ENCODE measurements at places on chromosomes 13 and 19.

DNA sequence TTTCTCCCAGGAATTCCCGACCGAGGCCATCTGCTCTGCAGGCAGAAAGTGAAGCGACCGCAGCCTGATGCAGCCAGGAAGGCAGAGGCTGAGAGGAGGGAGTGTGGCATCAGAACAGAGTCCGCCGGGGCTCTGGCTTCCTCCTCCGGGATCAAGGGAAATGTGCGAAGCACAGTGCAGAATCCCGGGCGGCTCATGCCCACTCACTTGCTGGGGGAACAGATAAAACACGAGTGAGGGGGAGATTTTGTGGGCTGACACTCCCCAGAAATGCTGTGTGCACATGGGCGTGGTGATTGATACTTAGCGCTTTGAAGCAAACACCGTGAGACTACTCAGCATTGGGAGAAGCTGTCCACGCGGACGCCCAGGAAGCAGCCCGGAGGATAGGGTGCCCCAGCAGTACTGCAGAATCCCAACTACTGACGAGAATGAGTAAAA lies 75.3 kb upstream of the POMP start:
- peak; percentile 60 for DNase-seq

DNA sequence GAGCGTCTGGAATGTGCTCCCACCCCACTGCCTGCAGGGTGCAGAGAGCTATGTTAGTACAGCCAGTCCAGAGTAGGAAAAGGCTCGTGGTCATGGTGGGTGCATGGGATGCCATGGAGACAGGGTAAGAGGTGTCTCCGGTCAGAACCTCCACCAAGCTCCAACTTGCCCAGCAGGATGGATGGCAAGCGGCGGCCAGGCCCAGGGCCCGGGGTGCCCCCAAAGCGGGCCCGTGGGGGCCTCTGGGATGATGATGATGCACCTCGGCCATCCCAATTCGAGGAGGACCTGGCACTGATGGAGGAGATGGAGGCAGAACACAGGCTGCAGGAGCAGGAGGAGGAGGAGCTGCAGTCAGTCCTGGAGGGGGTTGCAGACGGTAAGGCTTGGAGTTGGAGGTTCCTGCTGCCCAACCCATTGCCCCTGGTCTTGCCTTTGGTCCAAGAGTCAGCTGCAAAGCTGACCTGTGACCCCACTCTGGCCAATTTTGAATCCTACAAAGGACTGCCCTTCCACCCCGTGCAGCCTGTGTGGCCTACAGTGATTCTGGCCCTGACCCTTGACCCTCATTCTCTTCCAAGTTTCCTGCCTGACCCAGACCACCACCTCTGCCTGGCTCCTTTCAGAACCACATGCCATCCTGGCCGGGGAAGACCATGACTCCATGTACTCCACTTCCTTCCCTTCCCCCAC lies 14.7 kb downstream of the POLD1 start:
- no peak for DNase-seq

- DNase-seq, result no peak
Measured at GRCh38 chr19:6433165-6433564, 398 bp downstream of the SLC25A41 start.

GRCh38 chr13:32150239-32150638 lies 118.7 kb downstream of the FRY start:
- no peak for DNase-seq

GRCh38 chr19:29884044-29884443 lies 58.0 kb upstream of the URI1 start:
- DNase-seq, result no peak

DNA sequence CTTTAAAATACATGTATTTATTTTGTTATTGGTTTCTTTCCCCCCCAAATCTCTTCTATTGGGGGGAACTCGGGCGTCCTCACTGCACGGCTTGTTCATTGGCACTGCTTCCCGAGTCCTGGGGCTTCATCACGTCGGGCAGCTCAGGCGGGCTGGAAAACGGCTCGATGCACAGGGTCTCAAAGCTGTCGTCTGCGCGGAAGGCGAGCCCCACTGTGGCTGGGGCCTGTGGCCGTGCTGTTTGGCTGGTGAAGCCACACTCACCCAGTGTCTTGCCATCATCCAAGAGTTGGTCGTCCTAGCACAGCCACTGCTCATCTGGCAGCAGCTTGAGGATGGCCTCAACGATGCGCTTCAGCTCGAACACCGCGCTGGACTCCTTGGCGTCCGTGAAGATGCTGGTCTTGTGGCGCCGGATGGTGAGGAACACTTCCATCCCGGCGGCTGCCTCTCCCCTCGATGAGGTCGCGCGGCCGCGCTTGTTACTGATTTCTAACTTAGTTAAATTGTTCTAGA lies 6.0 kb upstream of the ATP8A2 start:
- DNase-seq, result no peak

GRCh38 chr13:42170029-42170428 lies 101.9 kb upstream of the AKAP11 start:
- DNase-seq, result no peak

- no peak for DNase-seq
Measured at GRCh38 chr19:42427313-42427712, at the start of gene LIPE. Gene LIPE (minus strand): TSS chr19:42427388. CDS start chr19:42427149, 239 bp downstream.

DNA sequence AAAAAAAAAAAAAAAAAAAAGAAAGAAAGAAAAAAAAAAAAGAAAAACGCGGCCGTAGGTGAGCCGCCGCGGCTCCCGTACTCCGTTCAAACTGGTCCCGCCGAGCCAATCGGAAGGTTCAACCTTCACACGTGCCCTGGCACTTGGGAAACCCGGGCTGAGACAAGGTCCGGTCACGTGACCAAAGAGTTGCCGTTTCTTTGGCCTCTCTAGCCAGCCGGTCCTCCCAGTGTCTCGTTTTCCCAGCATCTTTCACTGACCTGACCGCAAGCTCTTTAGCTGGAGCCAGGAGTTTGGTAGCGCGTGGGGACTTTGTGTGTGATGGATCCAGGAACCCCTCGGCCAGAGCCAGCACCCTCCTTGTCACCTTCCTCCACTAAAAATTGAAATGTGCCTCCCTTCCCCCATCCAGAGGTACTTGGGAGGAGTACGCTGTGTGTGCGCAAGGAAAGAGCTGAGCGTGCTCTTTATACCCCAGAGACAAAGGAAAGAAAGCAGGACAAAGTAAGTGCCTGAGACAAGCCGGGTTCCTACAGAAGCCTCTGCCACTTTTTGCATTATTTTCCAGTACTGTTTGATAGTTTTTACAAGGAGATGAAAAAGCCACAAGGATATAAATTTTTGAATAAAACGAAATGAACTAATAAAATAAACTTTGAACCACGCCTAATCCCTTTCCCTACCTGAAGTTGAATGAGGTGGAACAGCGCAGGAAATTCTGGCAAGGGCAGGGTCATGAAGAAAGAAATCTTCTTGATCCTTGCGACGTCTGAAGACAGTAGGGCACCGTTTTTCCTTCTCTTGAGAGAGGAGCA lies 959 bp downstream of the TNPO2 start:
- peak; percentile 99 for DNase-seq

DNA sequence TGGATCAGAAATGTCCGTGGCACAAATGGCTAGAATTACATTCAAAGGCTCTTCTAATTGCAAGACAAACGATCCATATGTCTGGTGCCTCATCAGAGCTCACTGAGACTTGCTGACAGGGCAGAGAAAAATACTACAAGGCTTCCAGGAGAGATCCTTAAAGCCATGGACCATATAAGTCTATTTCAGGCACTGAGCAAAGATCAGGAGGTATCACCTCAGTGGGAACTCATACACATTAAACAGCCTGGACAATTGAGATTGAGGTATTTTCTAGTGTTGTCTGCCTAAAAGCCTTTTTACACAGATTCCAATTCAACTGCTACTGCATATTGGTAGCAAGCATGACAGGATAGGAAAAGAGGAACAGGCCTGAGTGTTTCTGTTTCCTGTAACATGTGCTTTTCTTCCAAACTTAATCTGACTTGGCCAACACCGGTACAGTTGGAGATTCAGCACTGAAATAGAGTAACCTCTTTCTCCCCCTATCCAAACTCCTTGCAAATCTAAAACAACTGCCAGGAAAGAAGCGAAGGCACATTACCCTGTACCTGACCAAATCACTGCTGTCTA lies 65.9 kb downstream of the SERP2 start:
- no peak for DNase-seq

GRCh38 chr19:12092065-12092867 lies 27.7 kb downstream of the ZNF844 start:
- DNase-seq, result peak; percentile 90

- DNase-seq, result no peak
Measured at GRCh38 chr19:35942235-35942634, 6.1 kb downstream of the LRFN3 start.

GRCh38 chr19:2523630-2524311 lies 47.8 kb downstream of the GADD45B start:
- peak; percentile 94 for DNase-seq

GRCh38 chr19:39212375-39212742 lies 8.3 kb upstream of the SYCN start:
- peak; percentile 6 for DNase-seq

DNA sequence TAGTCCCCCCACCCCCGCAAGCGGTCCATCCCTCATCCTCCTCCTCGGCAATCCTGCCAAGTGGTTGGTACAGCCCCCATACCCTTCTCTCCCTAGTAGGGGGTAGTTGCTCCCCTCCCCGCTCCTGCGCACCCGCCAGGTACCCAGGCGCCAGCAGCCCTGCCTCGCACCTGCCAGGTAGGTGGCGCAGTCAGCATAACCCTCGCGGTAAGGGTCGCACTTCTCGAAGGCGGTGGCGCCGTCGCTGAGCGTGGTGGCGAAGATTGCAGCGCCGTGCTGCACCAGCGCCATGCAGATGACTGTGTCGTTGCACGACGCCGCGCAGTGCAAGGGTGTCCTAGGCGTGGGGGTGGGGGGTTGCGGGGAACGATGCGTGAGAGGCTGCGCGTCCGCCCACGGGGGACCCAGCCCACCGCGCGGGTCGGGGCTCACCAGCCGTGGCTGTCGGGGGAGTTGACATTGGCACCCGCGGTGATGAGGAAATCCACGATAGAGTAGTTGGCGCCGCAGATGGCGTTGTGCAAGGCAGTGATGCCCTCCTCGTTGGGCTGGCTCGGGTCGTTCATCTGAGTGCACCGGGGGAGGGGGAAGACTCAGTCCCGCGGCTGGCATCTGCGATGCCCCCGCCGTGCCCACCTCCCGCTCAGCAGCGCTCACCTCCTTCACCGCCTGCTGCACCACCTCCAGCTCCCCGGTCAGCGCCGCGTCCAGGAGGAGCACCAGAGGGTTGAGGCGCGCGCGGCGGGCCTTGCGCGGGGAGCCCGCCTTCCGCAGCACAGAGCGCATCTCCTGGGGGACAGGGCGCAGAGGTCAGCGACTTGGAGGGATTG lies 15.2 kb upstream of the ERCC2 start:
- no peak for DNase-seq

GRCh38 chr19:5238700-5239099 lies 101.9 kb downstream of the PTPRS start:
- DNase-seq, result no peak

DNA sequence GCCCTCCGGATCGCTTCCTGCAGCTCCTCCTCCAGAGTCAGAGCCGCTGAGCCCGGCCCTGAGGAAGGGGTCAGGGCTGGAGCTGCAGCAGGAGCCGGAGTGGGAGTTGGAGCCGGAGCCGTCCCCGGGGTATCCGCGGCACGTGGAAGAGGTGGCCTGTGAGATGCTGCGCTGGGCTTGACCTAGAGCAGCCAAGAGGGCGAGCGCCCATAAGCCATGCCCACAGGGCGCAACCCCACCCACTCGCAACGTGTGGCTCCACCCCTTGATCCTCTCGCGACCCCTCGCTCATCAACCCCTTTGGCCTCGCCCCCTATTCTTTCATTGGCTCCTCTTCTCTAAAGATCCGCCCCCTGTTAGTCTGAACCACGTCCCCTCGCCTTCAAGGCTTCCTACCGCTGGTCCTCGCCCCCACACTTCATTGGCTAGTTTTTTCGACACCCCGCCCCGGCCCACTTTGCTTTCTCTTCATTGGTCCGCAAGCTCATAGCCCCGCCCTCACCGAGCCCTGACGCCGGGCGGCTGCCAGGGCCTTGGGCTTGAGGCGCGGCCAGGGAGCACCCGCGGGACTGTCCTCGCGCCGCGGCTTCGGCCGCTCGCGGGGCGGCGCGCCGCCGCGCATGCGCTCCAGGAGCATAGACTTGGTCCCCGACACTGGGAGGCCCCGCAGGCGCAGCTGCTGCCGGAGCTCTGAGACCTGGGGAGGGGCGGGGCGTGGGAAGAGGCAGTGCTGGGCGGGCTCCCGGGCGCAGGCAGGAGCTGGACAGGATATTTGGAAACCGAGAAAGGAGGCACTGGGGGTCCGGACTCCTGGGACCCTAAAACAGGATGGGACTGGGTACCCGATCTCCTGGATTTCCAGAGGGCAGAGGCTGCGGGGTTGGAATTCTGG lies 5.4 kb downstream of the MAMSTR start:
- DNase-seq, result peak; percentile 100

- DNase-seq, result no peak
Measured at GRCh38 chr19:13315495-13315894, 165.3 kb downstream of the IER2 start.

DNA sequence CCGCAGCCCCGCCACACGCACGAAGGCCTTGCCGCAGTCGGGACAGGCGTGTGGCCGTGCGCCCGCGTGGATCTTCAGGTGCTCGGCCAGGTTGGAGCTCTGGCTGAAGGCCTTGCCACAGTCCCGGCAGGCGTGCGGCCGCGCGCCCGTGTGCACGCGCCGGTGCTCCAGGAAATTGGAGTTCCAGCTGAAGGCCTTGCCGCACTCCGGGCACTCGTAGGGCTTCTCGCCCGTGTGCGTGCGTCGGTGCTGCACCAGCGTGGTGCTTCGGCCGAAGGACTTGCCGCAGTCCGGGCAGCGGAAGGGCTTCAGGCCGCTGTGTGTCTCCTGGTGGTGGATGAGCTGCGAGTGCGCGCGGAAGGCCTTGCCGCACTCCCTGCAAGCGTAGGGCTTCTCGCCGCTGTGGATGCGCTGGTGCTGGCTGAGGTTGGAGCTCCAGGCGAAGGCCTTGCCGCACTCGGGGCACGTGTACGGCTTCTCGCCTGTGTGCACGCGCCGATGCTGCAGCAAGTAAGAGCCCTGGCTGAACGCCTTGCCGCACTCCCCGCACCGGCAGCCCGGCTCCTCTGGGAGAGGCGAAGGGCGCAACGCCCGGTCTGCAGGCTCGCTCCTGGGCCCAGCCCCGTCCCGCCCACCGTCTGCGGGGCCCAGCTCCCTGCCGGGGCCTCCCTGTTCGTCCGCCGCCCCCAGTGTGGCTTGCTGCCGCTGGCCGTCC lies 3.6 kb upstream of the A1BG start:
- peak; percentile 5 for DNase-seq

GRCh38 chr13:71677124-71677523 lies 189.9 kb downstream of the DACH1 start:
- DNase-seq, result no peak

- DNase-seq, result no peak
Measured at GRCh38 chr19:35938282-35939224, 2.4 kb downstream of the LRFN3 start.

GRCh38 chr13:24362435-24362952 lies 53.1 kb downstream of the C1QTNF9 start:
- no peak for DNase-seq

DNA sequence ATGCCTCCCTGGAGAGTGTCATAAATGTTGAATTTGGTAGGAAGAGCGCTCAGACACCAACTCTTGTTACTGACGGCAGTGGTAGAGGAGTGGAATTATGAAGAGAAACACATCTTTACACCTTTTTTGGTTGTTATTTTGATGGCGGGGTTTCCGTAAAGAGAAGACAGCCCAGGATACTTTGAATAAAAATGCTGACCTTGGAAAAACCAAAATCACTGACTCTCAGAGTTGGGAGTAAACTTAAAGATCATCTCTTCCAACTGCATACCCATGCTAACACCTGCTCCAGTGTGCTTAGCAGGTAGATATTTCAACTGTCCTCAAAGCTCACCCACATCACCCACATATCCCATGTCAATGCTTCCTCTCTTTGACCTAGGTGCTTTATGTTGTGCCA lies 498.6 kb downstream of the LIG4 start:
- DNase-seq, result no peak

GRCh38 chr13:113404723-113405471 lies 41.0 kb upstream of the GRTP1 start:
- no peak for DNase-seq
